ENCODE measurements at places on chromosomes 12 and 14.

DNA sequence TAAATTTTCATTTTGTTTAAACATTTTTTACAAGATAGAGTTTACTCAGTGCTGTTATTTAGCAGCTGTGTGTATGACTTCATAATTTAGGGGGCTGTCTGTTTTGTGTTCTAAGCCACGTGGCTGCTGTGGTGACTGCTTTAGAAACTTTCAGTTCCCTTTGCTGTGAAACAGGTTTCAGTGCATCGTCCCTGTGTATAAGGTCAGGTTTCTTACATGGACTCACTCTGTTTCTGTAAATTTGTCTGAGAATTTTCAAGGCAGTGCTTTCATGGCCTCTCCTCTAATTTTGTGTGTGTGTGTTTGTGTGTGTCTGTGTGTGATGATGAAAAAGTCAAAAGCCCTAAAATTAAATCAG, 32.4 kb downstream of the BICD1 start:
- DNase-seq = peak; percentile 84

DNA sequence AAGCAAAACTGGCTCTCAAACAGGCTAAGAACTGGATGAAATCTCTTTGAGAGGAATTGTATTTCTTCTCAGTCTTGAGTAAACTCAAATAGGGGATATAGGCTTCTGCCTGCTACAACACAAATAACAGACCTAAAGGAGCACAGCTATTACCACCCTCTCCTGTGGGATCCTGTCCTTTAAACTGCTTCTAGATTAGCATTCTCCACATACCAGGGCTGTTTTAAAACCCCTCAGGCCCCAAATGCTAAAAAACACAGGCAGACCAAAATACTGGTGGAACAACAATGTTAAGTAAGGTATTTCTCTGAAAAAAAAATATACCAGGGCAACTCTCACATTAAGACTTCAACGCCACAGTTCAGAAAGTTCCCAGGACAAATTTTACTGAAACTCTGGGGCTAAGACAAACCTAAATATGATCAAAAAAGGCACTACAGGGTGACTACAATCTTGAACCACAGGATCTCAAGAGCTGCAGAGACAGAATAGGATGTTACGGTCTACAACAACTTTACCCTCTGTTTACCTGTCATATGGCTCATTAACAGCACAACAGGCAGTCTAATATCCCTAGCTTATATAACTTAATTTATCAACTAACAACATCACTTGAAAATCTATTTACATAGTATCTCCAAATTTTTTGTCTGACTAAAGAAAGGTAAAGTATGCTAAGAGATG, 7.2 kb downstream of the CPNE8 start:
- no peak for DNase-seq

DNA sequence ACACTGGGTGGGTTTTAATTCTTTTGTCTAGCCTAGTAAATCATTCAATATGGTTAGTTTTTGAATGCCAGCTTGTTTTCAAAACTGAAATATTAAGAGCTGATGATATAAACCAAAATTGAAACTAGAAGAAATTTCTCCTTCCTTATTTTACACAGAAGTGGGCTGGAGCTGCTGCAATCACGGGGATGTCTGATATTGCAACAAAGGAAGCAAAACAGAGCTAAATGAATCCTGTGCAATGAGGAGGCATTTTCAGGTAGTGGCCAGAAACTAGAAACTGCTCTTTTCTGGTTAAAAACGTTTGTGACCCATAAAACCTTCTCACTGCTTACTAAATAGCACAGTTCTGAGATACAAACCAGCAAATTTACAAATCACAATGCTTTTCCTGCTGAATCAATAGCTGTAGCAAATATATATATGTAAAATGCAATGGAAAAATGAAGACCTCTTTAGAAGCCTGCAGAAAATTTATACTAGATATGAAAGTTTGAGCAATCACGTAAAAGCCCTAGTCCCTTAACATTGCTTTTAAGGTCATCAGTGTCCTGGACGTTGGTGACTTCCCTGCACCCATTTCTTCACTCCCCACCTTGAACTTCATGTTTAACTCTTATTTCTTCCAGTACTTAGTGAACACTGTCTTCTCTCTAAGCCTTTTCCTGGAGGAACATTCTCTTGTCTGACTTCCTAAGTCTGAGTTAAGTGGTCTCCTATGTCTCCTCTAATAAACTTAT, 15.9 kb upstream of the LRRK2 start:
- peak; percentile 97 for DNase-seq

GRCh38 chr14:81594012-81594411, 60.4 kb upstream of the SEL1L start:
- no peak for DNase-seq

- peak; percentile 61 for DNase-seq
Observed at GRCh38 chr12:14774906-14775635, 28.2 kb downstream of the WBP11 start.

GRCh38 chr12:9687228-9687627, 17.7 kb downstream of the CLEC2D start:
- DNase-seq = no peak

GRCh38 chr14:92926180-92926845, 3.4 kb downstream of the CHGA start:
- DNase-seq = no peak

DNA sequence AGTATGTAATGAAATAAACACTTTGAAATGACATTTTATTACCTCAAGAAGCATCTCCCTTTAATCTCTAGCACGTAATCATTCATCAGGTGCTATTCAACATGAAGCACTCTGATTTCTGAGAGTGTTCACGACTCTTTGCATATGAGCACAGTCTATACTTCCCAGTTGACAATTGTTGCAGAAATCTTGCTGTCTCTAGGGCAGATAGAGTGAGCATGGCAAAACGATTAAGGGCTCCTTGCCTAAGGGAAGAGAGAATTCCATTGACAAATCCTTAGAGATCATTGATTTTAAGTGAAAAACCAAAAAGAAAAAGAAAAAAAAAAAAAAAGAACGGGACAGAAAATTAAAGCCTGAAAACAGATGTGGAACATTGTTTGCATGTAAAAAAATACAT, 107.6 kb downstream of the C12orf50 start:
- no peak for DNase-seq

GRCh38 chr12:118145798-118146156, 9.9 kb downstream of the PEBP1 start:
- DNase-seq = no peak

- DNase-seq = no peak
Observed at GRCh38 chr12:72264548-72265175, 7.5 kb upstream of the TRHDE start.

DNA sequence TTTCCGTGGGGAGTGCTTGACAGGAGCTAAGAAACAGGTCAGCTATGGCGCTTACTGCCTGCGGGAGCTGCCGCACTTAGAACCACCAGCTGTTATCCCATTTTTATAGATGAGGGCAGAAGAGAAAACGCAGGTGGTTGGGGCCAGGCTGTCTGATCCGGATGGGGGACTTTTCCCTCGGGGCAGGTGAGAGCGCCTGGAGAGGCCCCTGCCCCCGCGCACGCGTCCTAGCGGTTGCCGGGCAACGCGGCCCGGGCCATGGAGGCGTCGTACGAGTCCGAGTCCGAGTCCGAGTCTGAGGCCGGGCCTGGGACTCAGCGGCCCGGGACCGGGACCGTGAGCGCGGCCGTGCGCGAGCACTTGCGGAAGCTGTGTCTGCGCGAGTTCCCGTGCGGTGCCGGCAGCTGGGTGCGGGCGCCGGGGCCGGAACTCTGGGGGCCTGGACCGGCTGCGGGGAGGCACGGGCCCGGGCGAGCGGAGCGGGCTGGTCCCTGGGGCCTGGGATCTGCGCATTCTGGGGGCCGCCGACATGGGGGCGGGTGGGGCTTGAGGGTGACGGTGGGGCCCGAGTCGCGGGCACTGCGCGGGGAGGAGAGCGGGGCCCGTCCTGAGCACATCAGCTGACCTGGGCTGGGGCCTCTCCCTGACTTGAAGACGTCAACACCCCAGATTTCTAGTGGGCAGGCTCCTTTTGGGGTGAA, at the start of gene LRRC43:
Gene LRRC43 (plus strand): TSS at position 237 of the 701 bp plus-strand sequence. CDS start 22 bp downstream, at position 259.
- DNase-seq = peak; percentile 37

DNA sequence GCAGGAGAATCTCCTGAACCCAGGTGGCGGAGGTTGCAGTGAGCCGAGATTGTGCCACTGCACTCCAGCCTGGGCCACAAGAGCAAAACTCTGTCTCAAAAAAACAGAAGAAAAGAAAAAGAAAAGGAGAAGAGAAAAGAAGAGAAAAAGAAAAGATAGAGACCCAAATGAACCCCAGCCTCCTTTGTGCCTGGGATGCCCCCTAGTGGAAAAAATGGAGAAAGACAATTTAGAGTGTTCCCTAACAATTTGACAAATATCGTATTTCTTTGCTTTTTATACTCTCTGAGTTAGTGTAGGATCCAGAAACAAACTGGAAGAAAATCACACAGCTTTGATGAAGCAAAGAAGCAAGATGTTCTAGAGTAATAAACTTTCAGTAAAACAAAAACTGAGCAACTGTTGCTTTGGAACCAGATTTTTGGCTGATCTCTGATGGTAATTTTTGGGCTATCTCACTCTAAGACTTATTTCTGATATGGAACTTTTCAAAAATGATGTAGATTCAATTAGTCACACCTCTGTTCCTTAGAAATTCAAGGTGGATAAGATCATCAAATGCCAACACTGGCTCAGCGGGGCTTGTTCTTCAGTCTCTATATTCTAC, 18.6 kb upstream of the PRKAB1 start:
- DNase-seq = peak; percentile 15

GRCh38 chr14:70887207-70887681, 20.0 kb upstream of the PCNX1 start:
- DNase-seq = peak; percentile 98

DNA sequence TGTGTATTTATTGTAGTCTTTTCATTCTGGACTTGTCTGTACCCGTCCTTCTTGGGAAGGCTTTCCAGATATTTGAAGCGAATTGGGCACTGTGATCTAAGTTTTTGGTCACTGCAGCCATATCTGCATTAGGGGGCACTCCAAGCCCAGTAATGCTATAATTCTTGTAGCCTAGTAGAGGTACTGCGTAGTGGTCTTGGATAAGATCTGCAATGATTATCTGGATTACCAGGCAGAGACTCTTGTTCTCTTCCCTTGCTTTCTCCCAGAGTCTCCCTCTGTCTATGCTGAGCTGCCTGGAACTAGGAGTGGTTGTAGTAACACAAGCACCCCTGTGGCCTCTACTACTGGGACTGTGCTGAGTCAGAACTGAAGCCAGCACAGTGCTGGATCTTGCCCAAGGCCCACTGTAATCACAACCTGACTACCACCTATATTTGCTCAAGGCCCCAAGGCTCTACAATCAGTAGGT, 30.0 kb downstream of the SLC38A2 start:
- peak; percentile 35 for DNase-seq

DNA sequence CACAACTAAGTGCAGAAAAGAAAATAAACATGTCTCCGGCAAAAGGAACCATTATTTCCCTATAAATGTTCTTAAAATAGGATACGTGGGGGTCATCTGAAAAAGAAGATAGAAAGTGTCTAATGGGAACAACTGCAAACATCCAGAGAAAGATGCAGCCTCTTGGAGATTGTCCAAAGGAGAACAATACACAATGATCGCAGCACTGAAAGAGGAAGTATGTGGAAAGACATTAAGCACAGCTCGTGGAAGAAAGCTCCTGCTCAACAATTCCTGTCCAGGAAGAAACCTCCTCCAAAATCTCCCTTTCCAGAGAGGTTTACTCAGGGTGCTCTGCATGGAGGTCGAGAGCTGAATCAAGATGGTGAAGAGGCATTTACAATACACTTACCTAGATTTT, 2.5 kb upstream of the LALBA start:
- peak; percentile 13 for DNase-seq

- DNase-seq = no peak
Observed at GRCh38 chr14:48563489-48563888, 888.1 kb upstream of the MDGA2 start.

GRCh38 chr14:72024504-72024903, 92.3 kb downstream of the RGS6 start:
- DNase-seq = no peak

GRCh38 chr12:63319386-63319785, 168.4 kb upstream of the AVPR1A start:
- DNase-seq = no peak

DNA sequence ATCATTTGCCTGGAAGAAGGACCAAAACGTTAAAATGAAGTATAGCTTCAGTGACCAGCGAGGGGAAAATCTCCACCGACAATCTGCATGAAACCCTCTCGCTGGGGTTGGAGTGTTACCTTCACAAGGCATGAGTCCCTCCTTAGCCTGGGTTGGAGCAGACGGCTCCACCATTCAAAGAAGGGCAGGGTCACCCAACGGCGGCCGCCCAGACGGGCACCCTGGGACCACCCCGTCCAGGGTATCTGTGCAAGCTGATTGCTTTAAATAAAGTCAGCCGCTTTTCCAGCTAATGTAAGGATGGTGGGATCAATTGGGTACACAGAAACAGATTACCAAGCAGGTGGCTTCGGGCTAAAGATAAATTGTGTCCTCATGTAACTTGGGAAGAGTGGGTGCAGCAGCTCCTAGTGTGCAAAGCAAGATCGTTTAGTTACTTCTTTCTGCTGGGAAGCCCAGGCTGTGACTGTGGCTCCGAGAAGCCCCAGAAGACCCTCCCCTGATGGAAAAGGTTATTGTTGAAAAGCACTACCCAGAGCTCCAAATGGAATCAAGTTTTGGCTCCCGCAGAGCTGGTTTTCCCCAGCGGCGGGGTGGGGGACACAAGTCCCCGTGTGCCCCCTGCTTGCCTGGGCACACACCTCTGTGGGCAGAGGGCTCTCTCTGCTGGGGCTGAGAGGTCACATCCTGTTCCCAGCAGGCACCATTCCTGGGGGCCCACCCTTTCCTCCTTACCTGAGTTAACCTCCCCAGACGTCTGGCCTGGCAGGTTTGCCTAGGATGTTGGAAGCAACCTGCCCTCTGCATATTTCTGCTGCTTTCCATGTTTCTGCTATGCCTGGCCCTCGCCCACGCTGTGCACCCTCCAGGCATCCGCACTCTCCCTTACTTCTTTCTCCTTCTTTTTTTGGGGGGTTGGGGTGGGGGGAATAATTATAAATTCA, 318.6 kb upstream of the DIO3 start:
- no peak for DNase-seq

DNA sequence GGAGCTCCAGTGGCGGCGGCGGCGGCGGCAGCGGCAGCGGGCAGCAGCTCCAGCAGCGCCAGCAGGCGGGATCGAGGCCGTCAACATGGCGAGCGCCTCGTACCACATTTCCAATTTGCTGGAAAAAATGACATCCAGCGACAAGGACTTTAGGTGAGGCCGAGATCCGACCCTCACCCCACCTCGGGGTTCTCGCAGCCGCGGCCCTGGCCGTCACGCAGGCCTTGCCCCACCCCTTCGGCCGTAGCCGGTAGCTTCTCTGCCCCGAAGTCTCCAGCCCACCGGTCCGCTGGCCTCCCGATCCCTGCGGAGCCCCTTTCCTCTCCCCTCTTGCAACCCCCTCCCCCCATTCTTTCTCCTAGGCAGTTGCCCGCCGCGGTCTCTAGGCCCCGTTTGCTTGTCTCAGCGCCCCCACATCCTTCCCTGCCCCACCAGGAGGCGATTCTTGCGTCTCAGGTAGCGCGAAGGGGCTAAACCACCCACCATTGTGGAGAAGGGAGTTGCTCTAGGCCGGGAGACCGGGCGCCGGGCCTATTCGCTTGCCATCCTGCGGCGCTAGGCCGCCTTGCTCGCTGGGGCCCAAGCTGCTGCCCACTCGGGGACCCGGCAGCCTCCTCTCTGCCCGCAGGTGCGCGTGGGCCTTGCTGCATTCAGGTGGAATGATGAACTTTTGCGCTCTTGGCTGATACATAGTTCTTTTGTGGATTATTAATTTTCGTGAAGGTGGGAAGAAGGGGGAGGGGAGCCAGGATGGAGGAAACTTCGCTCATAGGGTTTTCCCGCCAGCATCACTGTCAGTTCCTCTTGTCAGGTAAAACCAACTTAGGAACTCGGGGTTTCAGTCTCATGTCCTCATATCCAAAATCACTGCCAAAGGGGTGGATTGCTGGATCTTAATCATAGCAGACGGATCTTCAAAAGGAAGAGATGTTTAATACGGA, 745 bp downstream of the CAND1 start:
- DNase-seq = peak; percentile 31

- no peak for DNase-seq
Observed at GRCh38 chr14:101290611-101291010, 270.7 kb upstream of the DIO3 start.

Data from inflammatory macrophage treated with lipopolysaccharide for 4 hours (primary cell).